Suppressor macrophage treated with lipopolysaccharide for 4 hours (primary cell): ENCODE measurements at places on chromosomes 5 and 9.

GRCh38 chr9:97284798-97285197 lies 22.7 kb upstream of the CCDC180 start:
- DNase-seq, result no peak

- DNase-seq, result no peak
Measured at GRCh38 chr5:72448368-72448767, 58.8 kb downstream of the ZNF366 start.

GRCh38 chr5:10559871-10560270 lies 4.0 kb upstream of the ANKRD33B start:
- DNase-seq, result no peak

DNA sequence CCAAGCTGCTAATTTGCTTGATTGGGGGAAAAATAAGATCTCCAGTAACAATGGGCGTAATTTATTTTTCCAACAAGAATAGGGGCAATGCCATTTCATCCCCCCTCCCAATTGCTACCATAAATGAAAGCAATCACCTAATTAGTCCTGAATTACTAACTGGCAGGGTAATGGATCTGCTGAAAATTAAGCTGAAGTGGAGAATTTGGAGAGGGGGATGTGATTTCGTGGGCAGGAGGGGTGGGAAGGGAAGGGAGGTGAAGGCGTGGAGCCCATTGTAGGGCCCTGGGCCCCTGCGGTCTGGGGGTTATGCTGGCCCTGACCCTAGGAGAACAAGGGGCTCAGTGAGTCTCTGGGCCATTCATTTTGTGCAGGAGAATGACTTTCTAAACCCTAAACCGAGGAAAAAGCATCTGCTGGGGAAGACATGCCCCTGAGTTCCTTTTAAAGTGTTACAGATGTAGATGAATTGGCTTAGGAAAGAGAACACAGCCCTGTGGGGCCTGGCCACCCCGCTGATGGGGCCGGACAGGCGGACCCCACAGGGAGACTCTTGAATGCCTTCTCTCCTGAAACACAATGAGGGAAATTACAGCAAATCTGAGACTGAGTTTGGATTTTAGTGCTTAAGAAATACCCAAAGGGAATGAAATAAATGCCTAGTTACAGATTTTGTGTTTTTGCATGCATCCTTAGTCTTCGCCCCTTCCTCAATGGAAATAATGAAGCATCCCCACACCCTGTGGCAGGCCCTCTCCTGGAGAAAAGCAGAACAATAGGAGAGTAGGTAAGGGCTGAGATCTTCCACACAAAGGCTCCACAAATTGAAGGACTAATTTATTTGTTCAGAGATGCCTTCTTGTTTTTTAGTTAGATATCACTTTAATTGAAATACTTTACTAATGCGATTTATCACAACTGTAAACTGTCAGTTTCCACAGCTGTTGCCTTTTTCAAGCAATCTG lies 143.2 kb downstream of the PSAT1 start:
- DNase-seq, result no peak

DNA sequence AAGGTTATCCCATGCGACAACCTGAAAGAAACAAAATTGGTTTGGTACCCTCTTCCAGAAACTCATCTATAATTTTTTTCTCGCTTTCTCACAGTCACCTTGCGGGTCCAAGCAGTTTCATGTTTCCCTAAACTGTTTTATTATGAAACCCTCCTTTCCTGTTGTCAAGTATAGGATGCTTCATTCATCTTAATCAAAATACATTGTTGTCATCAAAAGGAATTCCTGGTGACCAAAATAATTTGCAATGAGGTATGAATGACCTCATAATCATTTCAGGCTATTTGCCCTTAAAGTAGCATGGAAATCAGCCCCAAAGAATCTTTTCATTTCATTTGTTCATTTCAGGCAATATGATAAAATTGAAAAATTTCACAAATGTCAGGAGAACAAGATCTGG lies 503.0 kb downstream of the SPATA31D1 start:
- DNase-seq, result no peak

GRCh38 chr5:150186897-150187296 lies 3.0 kb upstream of the SLC6A7 start:
- DNase-seq, result no peak

GRCh38 chr5:27947088-27947487 lies 908.7 kb upstream of the CDH9 start:
- DNase-seq, result no peak

DNA sequence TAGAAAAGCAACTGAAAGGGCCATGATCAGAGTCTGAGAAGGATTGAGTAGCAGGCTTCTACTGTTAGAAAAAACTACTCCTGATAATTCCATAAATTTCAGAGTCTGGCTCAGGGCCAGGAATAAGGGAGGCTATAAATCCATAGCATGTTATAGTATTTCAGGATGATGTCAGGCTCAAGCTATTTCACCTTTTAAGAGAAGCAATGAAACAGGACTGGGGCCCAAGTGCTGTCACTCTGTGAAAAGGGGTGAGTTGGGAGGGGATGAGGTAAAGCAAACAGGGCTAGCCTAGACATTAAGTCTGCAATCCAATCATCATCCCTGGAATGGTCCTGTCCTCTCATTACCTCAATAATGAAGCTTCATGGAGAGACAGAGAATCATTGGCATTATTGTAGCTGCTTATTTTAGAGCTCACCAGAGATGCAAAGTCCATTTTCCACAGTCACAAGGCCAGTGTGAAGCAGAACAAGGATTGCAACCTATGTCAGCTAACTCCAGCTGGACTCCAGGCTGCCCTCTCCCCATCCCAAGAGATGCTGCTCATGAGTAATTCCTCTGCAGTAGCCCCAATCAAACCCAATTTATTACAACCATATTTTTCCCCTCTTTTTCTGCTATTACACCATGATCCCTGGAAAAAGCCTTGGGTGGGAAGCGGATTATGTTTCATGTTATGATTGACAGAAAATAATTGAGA lies 56.0 kb downstream of the PAPPA start:
- DNase-seq, result no peak

- DNase-seq, result no peak
Measured at GRCh38 chr5:7609726-7610125, 213.8 kb downstream of the ADCY2 start.

- no peak for DNase-seq
Measured at GRCh38 chr9:88652876-88653275, 117.9 kb downstream of the NXNL2 start.

GRCh38 chr5:8446179-8446578 lies 577.2 kb downstream of the MTRR start:
- no peak for DNase-seq

- no peak for DNase-seq
Measured at GRCh38 chr9:79686381-79687130, 114.8 kb downstream of the TLE4 start.

GRCh38 chr5:116359592-116359991 lies 215.0 kb downstream of the SEMA6A start:
- DNase-seq, result no peak
